BJ (cell line): ENCODE measurements at places on chromosomes 3 and 15.

- no peak for DNase-seq
Measured at GRCh38 chr15:29708519-29708918, 113.7 kb downstream of the TJP1 start.

DNA sequence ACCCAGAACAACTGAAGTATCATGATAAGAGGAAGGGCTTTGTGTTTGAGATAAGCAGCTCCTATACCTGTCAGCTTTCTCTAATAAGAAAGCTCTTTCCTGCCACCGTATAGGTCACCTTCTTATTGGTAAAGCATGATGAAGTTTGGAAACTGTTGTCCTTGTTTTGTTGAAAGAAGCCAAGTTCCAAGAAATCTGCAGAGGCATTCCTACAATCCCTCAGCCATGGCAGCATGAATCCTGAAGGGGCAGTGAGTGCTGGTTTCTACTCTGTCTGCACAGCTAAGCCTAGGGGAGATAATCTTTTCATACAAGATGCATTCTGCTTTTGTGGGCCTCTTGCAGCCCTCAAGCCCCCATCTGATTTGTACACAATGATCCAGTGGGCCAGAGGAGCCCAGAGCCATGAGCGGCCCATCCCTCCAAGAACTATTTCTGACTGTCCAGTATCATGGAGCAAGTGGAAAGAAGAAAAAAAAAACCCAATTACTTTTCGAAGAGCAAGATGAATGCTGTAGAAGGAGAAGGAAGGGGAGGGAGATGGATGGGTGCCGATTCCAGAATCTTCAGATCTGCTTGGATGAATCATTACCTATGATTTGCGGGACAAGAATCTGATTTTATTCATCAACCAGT is 1.9 kb upstream of the THBS1 start:
- no peak for DNase-seq

GRCh38 chr3:139074565-139075115 is 29.9 kb upstream of the PRR23C start:
- DNase-seq: no peak

DNA sequence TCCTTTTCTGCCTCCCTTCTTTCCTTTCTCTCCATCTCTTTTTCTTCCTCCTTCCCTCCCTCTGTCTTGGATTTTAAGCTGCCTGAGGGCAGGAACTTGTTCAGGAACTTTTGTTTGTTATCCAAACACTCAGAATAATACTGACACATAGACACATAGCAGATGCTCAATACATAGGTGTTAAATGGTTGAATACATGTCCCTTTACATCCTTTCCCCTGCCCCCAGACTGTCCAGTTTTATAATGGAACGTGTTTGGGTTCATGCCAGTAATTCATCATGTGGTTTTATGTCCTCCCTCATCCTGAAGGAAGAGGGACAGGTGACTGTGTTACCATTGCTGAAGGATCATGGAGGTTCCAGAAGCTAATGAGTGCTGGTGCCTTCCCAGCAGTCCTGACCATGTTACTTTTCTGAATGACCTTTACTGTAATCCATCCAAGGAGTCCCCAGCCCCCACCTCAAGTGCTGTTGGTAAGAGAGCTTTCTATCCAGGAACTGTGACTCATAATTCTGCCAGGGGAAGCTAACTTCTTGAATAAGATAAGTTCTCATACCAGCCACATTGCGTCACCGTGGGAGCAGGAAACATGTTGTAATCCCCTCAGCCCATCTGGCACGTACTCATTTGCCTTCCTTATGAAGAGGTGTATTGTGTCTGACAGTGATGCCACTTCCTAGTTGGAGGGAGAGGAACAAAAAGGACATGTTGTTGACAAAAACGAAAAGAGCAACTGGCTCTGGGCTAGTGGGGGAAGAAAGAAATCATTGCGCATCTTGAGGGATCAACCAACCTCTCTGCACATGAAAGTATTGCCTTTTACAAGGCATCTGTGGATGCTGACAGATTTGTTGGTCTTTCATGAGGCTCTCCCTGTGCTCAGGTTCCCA is 52.4 kb downstream of the IL1RAP start:
- DNase-seq: peak; percentile 98

DNA sequence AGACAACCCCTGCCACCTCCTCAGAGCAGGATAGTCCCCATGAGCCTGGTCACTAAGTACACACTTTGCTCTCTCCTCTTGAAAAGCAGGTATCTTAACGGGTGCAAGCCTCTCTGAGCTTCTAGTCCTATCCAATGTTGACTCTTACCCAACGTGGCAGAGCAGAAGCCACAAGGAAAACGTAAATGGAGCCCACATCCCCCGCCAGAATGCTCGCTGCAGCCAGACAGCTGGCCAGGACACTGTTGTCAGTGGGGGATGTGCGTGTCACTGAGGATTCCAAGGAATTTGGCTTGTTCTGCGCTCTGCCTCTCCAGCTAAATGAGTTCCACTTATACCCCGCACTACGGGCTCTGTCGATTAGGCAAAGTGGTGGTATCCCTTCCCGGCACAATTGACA is 67.8 kb upstream of the IGF1R start:
- DNase-seq: no peak

- no peak for DNase-seq
Measured at GRCh38 chr15:39736412-39737195, 46.0 kb downstream of the FSIP1 start.

DNA sequence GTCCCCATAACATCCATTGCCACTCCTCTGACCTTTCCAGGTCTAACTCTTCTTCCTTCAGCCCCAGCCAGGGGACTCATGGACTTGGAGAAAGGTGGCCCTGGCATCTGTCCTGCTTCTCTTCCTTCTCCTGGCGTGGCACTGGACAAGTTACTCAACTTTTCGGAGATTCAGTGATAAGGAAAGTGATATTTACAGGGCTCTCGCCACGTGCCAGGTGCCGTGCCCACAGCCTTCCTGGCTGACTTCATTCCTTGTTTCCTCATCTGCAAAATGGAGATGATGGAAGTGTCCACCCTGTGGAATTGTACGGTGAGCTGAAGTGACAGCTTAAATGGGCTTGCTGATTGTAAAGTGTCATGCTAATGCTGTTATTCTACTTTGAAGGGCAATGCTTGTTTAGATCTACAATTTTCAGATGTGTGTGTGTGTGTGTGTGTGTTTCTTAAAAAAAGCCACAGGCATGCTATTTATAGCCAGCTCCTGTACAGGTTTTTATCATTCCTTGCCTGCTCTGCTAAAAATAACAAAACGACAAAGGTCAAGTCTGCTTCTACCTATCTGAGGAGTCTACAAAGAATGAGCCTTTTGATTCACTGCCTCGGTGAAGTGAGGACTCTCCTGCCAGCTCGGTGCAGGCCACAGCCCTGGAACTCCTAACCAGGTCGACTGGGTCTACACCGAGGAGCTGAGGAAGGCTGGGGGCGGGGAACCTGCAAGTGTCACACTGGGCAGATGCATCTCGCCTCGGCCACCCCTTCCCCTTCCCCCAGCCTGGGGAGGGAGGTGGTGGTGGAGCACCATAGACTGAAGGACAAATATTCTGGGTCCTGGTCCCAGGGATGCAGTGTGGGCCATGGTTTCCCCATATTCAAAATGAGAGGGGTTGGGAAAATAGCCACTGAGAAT is 11.4 kb upstream of the ATP2B2 start:
- DNase-seq: no peak

DNA sequence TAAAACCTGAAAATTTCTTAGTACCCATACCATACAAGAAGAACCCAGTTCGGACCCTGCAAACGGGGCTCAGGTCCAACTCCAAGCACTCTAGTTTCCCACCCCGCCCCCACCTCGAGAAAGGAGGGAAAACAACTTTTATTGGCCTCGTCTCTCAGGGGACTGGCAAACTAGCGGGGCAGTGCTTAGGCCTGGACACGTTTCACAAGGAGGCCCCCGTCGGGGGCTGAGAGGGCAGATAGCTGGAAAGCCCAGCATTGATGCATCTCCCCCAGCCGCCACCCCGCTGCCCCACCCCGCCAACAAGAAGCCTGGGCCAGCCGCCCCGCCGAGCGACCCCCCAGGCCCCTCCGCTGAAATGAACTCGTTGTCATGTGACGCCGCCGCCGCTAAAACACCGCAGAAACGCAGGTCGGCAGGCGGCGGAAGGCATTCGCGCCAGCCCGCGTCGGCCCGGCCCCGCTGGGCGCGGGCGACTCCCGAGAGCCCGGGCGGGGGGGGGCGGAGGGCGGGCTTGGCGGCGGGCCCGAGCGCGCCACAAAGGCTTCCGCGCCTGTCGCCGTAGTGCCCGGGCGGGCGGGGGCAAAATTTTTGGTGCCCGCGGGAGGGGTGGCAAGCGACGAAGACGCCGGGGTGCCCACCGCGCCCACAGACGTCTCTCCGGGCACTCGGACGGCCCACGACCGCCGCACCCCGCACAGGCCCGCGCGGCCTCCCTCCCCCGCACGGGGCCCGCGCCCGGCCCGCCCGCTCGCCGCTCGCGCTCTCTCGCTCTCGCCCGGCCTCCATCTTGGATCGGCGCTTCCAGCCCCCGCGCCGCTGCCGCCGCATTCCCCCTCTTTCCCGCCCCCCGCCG is 634 bp downstream of the STAG1 start:
- no peak for DNase-seq

GRCh38 chr3:98692787-98693473 is 70.2 kb upstream of the ST3GAL6 start:
- no peak for DNase-seq

DNA sequence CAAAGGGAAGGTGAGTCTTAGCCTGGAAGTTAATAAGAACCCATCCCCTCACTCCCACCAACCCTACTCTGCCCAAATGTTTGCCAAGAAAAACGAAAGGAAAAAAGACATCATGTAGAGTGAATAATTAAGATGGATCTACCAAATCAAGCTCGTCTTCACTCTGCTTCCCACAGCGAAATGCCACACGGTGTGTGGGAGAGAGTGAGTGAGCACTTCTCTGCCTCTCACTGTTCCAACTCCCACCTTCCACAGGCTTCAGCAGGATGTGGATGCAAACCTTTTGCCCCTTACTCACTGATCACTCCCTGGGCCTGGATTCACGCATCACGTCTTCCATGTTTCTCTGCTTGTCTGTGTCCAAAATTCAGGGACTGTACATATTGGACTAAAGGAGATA is 85.4 kb downstream of the WDR76 start:
- no peak for DNase-seq

GRCh38 chr3:76550522-76551201 is 489.2 kb upstream of the ROBO2 start:
- DNase-seq: no peak

GRCh38 chr15:29066310-29066709 is 180.5 kb downstream of the APBA2 start:
- no peak for DNase-seq

DNA sequence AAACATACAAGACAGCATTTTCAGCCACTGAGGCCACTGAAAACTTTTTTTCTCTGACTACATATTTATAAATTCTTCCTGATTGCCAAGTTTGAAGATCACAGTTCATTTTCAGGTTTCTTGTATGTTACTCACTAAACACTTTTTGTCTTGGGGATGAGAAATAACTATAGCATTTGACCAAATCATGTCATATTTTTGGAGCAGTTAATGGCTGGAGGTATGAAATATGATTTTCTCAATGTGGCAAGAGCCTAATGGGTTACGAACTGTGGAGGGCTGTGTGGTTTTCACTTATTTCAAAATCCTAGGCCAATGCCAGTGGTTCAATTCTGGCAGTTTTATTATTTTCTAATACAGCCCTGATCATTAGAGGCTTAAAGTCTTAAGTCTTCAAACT is 64.4 kb downstream of the USP13 start:
- no peak for DNase-seq

DNA sequence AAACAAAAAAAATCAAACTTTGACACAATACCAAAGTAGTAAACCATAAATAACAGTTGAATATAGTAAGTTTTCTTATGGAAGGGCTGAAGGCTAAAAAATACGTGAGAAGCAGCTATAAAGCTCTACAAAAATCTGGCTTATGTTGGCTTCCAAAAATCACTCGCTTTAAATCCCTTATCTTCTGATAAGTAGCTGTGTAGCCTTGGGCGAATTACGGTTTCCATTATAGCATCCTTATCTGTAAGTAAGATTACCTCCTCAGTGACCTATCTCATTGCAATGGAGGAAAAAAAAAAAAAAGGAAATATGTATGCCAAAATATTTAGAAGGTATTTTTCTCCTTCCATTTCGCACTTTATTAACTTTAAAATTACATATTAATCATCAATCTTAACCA is 348.6 kb downstream of the PLOD2 start:
- no peak for DNase-seq

DNA sequence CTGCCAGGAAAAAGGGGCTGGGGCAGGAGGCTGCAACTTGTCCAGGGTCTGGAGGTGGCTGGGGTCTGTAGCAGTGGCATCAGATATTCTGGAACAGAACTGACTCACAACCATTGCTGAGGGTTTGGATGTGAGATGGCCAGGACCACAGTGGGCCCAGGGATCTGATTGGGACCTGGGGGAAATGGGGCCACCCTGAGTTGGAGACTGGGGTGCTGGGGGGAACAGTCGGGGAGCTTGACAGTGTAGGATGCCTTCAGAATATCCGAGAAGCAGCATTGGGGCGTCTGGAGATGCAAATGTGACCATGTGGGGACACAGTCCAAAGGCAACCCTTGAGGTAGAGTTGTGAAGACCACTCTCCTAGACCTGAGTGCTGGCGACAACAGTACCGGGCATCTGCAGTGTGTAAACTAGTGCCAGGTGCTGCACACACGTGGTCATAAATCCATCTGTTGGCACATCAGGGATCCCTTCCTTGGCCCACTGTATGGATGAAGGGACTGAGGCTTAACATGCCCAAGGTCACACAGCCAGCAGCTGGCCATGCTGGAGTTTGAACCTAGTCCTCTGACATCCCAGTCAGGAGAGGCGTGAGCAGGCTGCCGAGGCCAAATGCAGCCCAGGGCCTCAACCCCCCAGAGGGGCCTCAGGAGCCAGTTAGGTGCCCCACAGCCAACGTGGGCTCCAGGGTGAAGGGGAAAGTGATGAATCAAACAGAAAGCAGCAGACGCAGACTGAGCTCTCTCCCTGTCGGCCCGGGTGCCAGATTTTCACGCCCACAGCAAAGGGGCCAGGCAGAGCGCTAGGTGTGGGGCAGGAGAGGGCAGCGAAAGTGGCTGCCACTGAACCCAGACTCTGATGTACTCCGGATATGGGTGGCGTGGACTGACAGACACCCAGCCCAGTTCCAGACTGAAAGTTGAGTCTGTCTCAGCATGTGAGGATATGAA is 18.8 kb downstream of the HEMK1 start:
- DNase-seq: no peak

DNA sequence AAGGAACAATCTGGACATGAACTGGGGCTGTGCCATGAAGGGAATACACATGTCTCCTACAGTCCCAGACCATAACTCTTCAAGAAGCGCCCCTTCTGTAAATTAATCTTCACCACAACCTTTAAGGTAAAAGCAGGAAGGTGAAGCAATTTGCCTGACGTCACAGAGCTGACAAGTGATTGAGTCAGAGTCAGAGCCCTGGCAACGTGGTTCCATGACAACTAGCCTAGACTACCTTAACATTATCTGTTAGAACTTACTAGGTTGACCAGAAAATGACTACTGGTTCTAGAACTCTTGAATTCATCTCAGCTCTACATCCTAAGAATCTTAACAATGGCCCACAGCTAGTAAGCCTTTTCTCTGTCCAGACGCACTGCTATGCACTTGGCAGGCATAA is 124.6 kb downstream of the NTRK3 start:
- no peak for DNase-seq

DNA sequence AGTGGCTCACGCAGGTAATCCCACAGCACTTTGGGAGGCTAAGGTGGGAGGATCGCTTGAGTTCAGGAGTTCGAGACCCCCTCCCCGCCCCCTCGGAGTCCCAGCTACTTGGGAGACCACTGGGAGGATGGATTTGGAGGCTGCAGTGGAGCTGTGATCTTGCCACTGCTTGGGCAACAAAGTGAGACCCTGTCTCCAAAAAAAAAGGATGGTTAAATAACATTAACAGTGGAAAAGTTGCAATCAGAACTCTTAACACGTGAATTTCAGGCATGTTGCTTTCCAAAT is 1.4 kb upstream of the TMEM87A start:
- no peak for DNase-seq

GRCh38 chr15:70269991-70270751 is 172.5 kb upstream of the TLE3 start:
- no peak for DNase-seq
